ENCODE measurements at places on chromosomes 2 and 18.
A peak's percentile ranks its signal among the peaks of the same experiment; 100 is the strongest.

GRCh38 chr18:12290086-12290485 is 18.0 kb upstream of the TUBB6 start:
- DNase-seq = no peak

- peak; percentile 75 for DNase-seq
These were observed 39.2 kb downstream of the GRHL1 start for GRCh38 chr2:9990736-9991135.

DNA sequence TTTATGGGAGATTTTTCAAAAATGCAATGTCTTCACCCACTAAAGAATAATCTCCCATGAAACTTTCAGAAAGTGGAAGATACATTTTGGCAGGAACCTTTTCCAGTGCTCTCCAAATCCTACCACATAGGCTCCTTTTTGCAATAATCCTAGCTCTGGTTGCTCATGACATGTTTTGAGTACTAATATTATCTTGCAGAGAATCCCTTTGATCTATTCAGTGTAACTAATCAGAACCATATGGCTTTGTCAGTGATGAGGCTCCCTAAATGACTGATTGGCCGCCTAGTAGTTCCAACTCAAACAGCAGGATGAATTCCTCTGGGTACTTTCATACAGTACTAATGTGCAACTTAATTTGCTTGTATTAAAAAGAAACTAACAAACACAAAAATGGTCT is 544.0 kb upstream of the FAM98A start:
- DNase-seq = no peak

DNA sequence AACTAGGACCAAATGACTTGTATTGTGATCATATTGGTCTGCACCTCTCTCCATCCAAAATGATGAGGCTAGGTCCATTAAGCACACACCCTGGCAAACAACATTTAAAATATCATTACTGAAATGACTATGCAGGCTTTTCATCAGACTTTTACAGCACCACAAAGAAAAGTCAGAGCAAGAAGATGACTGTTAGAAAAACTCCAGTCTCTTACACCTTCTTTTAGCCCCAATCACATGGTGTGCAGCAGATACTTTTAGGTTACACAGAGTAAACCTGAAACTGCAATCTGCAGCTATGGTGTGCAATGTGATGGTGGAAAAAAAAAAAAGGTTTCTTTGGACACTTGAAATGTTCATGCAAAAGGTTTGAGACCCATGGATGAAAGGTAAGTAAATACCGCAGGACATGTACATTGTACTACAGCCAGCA is 5.4 kb upstream of the POLI start:
- DNase-seq = no peak

DNA sequence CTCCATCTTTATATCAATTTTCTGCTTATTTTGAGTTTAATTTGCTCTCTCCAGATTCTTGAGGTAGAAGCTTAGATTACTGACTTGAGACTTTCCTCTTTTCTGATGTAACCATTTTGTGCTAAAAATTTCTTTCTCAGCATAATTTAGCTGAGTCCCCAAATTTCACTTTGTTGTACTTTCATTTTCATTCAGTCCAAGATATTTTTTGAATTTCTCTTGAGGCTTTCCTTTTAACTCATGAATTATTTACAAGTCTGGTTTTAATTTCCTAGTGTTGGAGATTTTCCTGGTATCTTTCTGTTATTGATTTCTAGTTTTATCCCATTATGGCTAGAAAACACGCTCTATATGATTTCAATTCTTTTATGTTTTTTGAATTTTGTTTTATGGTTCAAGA is 144.7 kb upstream of the PGAP1 start:
- no peak for DNase-seq

DNA sequence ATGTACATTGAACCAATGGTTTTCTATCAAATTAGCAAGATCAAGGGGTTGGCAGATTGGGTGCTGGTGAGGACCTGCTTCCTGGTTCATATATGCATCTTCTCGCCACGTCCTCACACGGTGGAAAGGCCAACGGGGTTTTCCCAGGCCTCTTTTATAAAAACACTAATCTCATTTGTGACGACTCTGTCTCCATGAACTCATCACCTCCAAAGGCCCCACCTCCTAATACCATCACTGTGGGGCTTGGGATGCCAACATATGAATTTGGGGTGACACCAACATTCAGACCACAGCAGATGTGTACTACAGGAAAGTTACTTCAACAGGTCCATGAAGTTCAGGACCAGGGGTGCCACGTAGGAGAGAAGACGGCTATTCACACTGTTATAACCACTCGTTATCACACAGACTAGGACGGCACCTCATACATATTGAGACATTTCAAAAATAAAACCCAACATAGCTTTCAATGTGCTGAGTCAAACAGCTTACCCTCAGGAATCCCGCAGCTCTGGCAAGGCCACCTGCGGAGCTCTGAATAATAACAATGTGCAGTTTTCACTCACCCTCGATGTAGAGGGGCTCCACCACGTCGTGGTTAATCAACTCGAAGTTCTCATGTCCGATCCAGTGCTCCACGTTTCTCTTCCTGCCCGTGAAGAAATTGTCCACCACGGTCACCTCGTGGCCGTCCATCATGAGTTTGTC is 49.3 kb downstream of the UXS1 start:
- no peak for DNase-seq

GRCh38 chr2:203534621-203535077 is 452 bp downstream of the RAPH1 start:
- no peak for DNase-seq

GRCh38 chr2:241780939-241781569 is 4.4 kb downstream of the GAL3ST2 start:
- DNase-seq = no peak

- DNase-seq = no peak
These were observed 61.2 kb downstream of the CCDC93 start for GRCh38 chr2:117952701-117953100.

GRCh38 chr2:148876202-148876594 is 1.2 kb downstream of the KIF5C start:
- no peak for DNase-seq

DNA sequence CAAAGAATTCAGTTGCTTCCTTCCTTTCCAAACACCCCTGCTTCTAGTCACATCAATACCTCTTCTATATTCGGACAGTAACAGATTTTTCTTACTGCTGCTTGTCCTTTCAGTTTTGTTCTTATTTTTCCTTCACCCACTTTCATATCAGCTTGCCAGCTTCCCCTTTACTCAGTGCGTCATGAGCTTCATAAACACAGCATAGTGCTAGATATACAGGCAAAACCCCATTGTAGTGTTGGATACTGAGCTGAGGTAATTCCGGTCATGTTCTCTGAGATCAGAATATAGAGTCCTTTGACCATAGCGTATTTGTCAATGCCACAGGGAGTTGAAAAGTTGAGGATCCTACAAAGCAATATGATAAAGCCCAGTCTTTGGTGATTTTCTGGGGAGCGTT is 2.4 kb downstream of the FARP2 start:
- DNase-seq = no peak

DNA sequence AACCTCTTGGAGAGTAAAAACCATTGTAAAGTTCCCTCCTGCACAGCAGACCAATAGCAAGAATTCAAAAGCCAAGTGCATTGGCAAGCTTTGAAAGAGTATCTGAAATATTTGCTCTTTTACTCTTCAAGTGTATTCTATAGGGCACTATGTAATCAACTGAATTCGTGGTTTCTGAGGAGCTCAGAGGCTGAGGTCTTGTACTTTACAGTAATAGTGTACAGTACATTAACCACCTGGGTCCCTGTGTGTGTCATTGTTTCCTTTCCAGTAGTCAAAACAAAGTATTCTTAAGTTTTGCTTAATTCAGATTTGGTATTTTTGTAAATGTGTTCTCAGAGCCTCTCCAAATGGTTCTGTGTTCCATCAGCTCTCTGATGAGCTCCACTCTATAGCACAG is 769.7 kb downstream of the LRRTM4 start:
- DNase-seq = no peak

DNA sequence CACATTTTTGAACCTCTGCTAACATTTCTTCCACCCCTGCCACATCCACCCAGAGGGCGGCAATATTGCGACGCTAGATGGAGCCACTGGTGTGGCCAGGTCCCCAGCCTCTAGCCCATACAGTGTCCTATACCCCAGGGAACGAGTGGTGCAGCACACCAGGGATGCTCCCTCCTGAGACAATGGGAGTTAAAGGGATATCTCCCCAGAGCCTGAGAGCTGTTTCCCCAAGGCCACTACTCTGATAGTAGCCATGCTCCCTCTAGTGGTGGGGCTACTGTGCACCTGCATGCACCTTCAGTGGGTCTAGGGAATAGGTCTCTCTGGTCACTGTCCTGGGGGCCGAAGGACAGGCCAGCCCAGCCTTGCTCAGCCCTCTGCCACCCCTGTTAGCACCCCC is 336.4 kb upstream of the FSHR start:
- no peak for DNase-seq

DNA sequence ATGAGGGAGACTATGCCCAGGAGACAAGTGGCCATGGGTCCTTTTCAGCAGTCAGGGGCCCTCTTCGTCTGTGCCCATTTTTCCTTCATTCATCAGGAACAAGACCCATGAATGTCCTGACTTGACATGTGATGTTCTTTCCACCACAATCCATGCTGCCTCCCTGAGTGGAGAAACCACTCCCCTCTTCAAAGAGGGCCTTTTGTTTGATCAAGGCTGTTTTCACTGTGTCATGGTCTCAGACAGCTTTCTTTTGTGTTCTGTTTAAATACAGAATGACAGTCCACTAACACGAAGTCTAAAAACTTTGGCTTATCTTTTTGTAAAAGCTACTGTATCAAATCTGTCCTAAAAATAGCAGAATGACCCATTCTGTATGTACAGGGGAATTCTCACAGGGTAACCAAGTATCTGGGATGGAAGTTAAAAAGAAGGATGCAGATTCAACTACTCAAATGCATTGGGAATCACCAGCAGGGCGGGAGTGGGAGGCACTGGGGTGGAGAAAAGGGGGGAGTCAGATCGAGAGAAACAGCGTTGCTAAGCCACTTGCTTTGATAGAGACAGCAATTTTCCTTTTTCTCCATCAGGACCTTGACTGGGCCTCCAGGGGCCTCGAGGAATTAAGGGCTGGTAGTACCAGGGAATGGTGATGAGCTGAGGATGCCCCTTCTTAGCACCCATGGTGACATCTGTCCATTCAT is 13.9 kb downstream of the LRP2 start:
- no peak for DNase-seq

- no peak for DNase-seq
These were observed 82.7 kb downstream of the MREG start for GRCh38 chr2:215930505-215931253.

DNA sequence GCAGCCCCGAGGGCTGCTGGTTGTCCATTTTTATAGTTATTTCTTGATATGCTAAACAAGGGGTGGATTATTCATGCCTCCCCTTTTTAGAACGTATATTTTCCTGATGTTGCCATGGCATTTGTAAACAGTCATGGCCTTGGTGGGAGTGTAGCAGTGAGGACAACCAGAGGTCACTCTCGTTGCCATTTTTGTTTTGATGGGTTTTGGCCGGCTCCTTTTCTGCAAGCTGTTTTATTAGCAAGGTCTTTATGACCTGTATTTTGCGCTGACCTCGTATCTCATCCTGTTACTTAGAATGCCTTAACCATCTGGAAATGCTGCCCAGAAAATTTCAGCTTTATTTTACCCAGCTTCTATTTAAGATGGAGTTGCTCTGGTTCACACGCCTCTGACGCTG is 825.8 kb upstream of the CDH2 start:
- no peak for DNase-seq

- DNase-seq = no peak
These were observed 8.4 kb downstream of the SCN7A start for GRCh38 chr2:166485558-166486178.

GRCh38 chr2:43077876-43078275 is 148.5 kb downstream of the ZFP36L2 start:
- no peak for DNase-seq

DNA sequence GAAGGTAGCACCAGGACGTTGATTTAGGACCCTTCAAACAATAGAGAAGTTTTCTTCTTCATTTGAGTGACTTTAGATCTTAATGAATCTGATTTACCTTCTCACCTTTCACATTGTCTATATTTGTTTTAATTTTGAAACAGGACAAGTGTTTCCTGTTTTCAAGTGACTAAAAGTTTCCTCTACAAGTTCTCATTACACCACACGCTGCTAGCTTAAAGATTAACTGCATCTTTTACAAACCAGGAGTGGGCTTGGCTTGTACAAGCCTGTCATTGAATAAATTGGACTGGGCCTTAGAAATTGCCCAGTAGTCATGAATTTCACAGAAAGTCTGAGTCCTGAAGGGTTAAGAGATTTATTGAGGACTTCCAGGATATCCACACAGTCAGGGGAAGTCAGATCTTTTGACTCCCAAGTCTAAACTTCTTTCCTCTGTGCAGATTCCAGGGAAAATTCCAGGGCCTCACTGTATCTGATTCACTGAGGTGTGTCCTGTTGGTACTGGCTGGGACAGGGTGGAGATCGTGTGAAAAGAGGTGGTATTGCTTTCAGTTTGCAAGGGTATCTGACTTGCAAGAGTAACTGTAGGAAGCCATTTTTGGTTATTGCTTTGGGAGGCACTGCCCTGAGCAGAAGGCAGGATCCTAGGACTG is 3.4 kb downstream of the SGPP2 start:
- DNase-seq = no peak

- no peak for DNase-seq
These were observed 244.0 kb downstream of the AGAP1 start for GRCh38 chr2:235737840-235738239.

GRCh38 chr2:75403991-75404428 is 156.7 kb downstream of the EVA1A start:
- DNase-seq = no peak

DNA sequence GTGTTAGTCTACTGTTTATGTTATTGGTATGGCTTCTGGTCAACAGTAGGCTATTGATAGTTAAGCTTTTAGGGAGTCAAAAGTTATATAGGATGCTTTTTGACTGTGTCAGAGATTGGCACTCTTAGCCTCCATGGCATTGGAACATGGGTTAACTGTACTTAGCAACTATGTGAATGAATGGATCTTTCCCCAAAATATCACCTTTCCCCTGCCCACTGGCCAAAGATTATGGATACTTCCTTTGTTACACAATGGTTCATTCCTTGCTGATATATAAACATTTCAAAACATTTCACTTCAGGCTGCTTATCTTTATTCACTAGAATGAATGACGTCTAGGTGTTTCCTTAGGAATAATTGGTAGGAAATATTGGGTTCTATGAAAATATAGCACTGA is 62.1 kb upstream of the DOCK10 start:
- no peak for DNase-seq

DNA sequence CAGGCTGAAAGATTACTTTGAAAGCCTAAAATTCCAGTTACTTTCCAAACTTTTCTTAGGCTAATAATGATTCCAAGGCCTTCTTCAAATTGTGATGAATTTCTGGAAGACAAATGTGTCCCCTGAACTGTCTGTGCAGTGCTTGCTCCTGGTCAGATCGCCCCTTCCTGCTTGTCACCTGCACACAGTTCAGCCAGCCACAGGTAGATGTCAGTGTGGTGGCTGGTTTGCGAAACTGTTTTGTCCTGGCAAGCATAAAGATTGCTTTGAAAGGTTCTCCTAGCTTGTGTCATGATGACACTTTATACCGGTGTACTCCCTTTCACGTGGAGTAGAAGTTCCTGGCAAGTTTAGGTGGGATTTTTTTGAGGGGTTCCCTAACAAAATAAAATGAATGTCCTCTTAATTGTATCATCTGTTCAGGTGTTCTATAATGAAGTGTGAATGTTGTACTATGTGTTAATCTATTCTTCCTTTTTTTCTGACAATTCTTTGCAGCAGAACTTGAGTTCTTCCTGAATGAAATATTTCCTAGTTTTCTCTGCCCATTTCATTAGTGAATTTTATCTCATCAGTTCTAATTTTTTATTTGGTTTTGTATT is 298.8 kb downstream of the ZNF407 start:
- no peak for DNase-seq

GRCh38 chr2:66821168-66821567 is 386.2 kb downstream of the MEIS1 start:
- DNase-seq = no peak

GRCh38 chr2:49113046-49113445 is 41.3 kb downstream of the FSHR start:
- no peak for DNase-seq
